ENCODE measurements at places on chromosomes 4 and X. TPM values are rescaled to one million over a fixed set of nuclear protein-coding genes. Genes with fewer than 3 reads are reported as not detected.

Gene ABCG2
- 3.1 TPM for total RNA-seq

Gene PLAC1
- total RNA-seq = not detected

- no peak for DNase-seq
Observed at GRCh38 chrX:31608638-31609037, 536.8 kb upstream of the FTHL17 start.

Gene RHOXF1
- total RNA-seq = not detected

Gene CENPVL1
- 0.34 TPM for total RNA-seq

Gene CFP
- 0.74 TPM for total RNA-seq

- no peak for DNase-seq
Observed at GRCh38 chr4:124224256-124224655, 488.3 kb downstream of the ANKRD50 start.

GRCh38 chr4:125091101-125091500, 223.7 kb upstream of the FAT4 start:
- no peak for DNase-seq
